Progenitor cell of endocrine pancreas (in vitro differentiated cells): ENCODE measurements at places on chromosomes 2 and 18. TPM values are rescaled to one million over a fixed set of nuclear protein-coding genes. Genes with fewer than 3 reads are reported as not detected.

DNA sequence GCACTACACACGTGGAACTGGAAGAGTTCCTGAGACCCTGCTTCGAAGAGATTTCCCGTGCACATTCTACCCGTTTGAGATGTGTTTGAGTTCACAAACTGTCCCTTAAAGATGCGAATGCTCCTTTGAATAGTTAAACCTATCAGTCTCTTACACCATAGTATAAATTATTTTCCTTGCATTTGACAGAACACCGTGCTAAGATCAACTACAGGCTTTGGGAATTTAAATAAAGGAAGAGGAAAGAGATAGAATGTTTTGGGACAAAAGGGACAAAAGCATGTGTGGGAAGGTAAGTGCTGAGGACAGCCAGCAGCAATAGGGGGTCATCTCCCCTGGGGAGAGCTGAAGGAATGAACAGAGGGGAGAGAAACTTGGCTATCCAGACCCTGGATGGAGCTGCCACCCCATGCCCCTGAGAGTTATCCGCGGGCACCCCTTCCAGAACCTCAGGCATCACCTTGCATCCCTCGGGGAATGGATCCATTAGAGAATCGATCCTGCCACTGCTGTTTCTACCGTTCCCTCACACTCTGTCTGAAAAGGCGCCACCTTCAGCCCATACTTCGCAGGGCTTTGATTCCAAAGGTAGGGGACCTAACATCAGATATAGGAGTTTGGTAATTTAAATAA lies 888 bp upstream of the ADCY3 start:
- H3K27ac ChIP-seq, result peak overlapping the region; percentile 27
- H3K27me3 ChIP-seq, result peaks cover 36% of the 10 kb centered on the region
- no peak for DNase-seq
- peak overlapping the region; percentile 70 for H3K4me3 ChIP-seq
- H3K36me3 ChIP-seq, result no peaks in the 10 kb centered on the region

DNA sequence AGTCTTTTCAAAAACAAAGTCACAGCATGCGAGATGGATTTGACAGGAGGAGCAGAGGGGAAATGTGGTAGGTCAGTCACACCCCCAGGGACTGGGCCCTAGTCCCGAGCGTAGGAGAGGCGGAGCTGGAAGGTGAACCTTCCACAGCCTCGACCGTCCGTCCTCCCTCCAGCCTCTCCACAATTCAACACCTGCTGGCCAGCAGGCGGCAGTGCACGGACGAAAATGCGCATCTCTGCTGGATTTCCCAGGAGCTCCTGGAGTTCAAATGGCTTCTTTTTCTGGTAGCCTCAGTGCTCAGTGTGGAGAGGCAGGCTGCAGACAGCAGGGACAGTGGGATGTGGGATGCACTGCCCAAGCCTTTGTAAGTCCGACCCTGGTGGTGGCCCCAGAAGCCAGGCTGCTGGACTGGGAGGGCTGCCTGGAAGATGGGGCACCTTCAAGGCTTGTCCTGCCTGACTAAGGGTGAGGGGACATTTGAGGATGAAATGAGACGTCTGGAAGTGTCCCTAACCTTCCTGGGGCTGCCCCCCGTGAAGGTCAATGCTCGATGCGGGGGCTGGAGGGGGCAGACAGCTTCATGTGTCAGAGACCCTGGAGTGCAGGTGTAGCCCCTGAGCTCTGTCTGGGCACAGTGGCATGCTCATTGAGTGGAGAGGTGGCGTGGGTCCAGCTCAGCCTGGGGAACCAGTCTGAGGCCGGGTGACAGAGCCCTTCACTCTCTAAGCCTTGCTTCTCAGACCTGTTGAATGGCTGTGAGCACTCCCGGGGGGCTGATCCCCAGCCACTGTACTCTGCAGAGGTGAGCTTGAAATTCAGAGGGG lies 189.5 kb downstream of the TFCP2L1 start:
- peaks cover 5% of the 10 kb centered on the region for H3K4me1 ChIP-seq
- peak; percentile 50 for DNase-seq
- peaks cover 58% of the 10 kb centered on the region for H3K27me3 ChIP-seq

GRCh38 chr18:21997207-21998143 lies 171.9 kb upstream of the GATA6 start:
- no peaks in the 10 kb centered on the region for H3K36me3 ChIP-seq
- H3K4me3 ChIP-seq, result no peak overlapping the region
- H3K27ac ChIP-seq, result peak overlapping the region; percentile 95
- no peak for DNase-seq
- H3K27me3 ChIP-seq, result no peaks in the 10 kb centered on the region

GRCh38 chr2:227406177-227407031 lies 18.7 kb upstream of the SCYGR1 start:
- DNase-seq, result peak; percentile 14
- peaks cover 8% of the 10 kb centered on the region for H3K4me1 ChIP-seq
- H3K4me3 ChIP-seq, result no peak overlapping the region
- H3K27ac ChIP-seq, result peak overlapping the region; percentile 14

Gene IL36A
- not detected in 2 replicates for total RNA-seq

Gene PSD4
- total RNA-seq, result 27.1 and 30.7 TPM in 2 replicates

Gene HTR2B
- not detected in 2 replicates for total RNA-seq
